ENCODE measurements at places on chromosomes 12 and 14.

DNA sequence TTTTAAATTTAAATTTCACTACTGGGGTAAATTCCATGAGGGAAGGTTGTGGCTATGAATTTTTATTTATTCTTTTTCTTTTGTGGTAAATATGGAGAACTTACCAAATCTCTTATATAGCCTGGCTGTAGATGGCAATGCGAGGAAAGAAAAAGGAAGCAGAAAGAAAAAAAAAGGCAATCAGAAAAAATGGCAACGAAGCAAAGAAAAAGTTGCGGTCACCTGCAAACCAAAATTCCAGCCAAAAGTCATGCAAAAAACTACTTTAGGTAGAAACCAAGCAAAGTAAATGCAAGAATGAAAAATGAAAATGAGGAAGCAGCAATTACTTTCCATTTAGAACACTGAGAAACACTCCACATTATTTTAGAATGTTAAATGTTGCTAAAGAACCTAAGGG is 69.5 kb upstream of the GNPNAT1 start:
- no peak overlapping the region for H3K4me3 ChIP-seq
- no peak for DNase-seq
- H3K27ac ChIP-seq, result no peak overlapping the region
- H3K4me1 ChIP-seq, result no peaks in the 10 kb centered on the region
- no peaks in the 10 kb centered on the region for H3K36me3 ChIP-seq
- no peaks in the 10 kb centered on the region for H3K27me3 ChIP-seq

DNA sequence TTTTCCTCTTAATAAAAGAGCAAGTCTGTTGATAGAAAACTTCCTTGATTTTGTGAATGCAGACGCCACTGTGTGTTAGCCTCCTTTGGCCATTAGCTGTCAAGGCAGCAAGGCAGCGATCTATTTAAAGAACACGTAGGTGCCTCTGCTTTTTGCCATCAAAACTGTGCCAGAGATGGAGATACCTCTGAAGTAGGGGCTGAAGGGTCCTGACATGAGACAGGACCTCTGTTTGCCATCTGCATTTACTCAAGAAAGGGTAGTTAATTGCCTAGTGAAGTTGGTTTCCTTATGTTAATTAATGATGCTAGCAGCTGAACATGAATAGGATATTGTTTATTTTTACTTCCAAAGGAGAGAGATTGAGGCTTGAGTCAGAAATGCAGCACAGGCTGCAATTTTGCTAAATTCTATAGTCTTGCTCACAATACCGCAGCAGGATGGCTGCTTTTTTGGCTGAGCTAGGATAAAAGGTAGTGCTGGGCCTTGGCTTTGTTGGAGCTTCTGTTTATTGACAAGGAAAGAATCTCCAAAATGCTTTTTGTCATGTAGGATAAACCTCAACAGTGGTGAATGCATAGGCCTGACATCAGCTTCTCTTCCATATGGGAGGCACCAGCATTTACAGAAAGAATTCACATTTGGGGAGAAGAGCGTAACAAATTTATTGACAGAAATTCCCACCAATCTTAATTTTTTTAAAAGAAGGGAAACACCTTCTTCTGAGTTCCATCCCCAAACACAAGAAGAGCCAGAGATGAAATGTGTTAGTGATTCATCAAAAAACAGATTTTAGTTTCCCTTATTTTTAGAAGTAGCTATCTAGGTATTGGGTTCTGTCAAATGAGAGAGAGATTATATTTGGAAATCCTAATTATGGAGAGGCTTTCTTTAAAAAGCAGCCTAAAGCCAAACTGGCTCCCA is 13.9 kb upstream of the RPH3A start:
- no peaks in the 10 kb centered on the region for H3K36me3 ChIP-seq
- H3K4me3 ChIP-seq, result no peak overlapping the region
- H3K27ac ChIP-seq, result no peak overlapping the region
- no peaks in the 10 kb centered on the region for H3K4me1 ChIP-seq
- peaks cover 3% of the 10 kb centered on the region for H3K27me3 ChIP-seq
- DNase-seq, result no peak

- H3K36me3 ChIP-seq, result no peaks in the 10 kb centered on the region
- DNase-seq, result no peak
- no peak overlapping the region for H3K4me3 ChIP-seq
Measured at GRCh38 chr12:121638298-121639202, 12.2 kb downstream of the ORAI1 start.

GRCh38 chr12:50569876-50570275 is 65.1 kb downstream of the DIP2B start:
- H3K36me3 ChIP-seq, result no peaks in the 10 kb centered on the region
- H3K4me1 ChIP-seq, result no peaks in the 10 kb centered on the region
- no peak for DNase-seq

- DNase-seq, result peak; percentile 64
- H3K36me3 ChIP-seq, result no peaks in the 10 kb centered on the region
- H3K27me3 ChIP-seq, result no peaks in the 10 kb centered on the region
- no peaks in the 10 kb centered on the region for H3K4me1 ChIP-seq
Measured at GRCh38 chr12:6088921-6089747, 35.3 kb downstream of the VWF start.

GRCh38 chr12:1837541-1838204 is 17.3 kb downstream of the LRTM2 start:
- no peak for DNase-seq
- H3K4me3 ChIP-seq, result no peak overlapping the region
- H3K4me1 ChIP-seq, result no peaks in the 10 kb centered on the region
- peaks cover 6% of the 10 kb centered on the region for H3K27me3 ChIP-seq

- H3K27ac ChIP-seq, result no peak overlapping the region
- no peaks in the 10 kb centered on the region for H3K36me3 ChIP-seq
- no peak overlapping the region for H3K4me3 ChIP-seq
- no peaks in the 10 kb centered on the region for H3K27me3 ChIP-seq
Measured at GRCh38 chr14:55500219-55500701, 59.8 kb upstream of the TBPL2 start.

GRCh38 chr14:99124482-99125105 is 147.4 kb downstream of the BCL11B start:
- no peaks in the 10 kb centered on the region for H3K27me3 ChIP-seq
- H3K27ac ChIP-seq, result no peak overlapping the region
- no peak for DNase-seq
- H3K4me3 ChIP-seq, result no peak overlapping the region

GRCh38 chr14:64806202-64806861 is 73.4 kb downstream of the SPTB start:
- H3K27me3 ChIP-seq, result no peaks in the 10 kb centered on the region
- no peaks in the 10 kb centered on the region for H3K4me1 ChIP-seq
- no peak overlapping the region for H3K4me3 ChIP-seq

GRCh38 chr14:55963295-55963694 is 154.9 kb upstream of the PELI2 start:
- H3K4me3 ChIP-seq, result no peak overlapping the region
- no peaks in the 10 kb centered on the region for H3K36me3 ChIP-seq
- no peaks in the 10 kb centered on the region for H3K4me1 ChIP-seq

All from prostate gland (tissue), 2 donors.